ENCODE measurements at places on chromosomes 12 and 14.

DNA sequence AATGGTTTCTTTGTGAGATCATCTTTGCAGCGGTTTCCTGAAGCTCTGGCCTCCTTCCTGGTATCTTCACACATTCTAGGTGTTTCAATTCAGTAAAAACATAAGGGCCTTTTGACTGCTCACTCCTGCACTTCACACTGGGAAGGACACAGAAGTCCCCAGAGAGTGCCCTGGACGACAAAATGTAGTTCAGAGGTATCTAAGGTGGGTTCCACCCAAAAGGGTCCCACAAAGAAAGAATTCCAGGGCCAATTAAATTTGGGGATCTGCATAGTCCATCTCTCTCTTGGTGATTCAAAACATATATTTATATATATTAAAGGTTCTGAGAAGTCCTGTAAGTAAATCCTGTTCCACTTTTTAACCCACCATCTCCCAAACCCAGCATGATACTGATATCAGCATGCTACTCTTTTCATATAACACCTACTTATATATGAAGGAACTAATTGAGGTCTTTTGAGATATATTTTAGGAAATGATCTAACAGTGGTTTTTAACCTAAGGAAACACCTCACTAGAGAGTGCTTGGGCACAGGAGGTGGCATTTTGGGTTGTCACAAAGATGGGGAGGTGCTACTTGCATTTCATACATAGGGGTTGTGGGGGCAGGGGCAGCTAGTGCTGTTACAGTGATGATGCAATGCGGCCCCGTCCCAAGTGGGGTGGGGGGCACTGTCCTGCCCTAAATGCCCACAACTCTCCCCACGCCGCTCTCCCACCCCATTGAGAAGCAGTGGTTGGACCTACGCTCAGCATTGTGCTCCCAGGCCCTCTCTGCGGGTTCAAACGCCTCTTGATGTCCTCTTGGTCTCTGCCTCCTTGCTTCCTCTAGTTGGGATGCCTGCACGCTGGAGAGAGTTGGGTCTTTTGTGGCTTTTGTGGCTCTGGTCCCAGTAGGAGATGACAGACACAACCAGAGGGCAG is 109.4 kb downstream of the ARF6 start:
- no peak for DNase-seq

DNA sequence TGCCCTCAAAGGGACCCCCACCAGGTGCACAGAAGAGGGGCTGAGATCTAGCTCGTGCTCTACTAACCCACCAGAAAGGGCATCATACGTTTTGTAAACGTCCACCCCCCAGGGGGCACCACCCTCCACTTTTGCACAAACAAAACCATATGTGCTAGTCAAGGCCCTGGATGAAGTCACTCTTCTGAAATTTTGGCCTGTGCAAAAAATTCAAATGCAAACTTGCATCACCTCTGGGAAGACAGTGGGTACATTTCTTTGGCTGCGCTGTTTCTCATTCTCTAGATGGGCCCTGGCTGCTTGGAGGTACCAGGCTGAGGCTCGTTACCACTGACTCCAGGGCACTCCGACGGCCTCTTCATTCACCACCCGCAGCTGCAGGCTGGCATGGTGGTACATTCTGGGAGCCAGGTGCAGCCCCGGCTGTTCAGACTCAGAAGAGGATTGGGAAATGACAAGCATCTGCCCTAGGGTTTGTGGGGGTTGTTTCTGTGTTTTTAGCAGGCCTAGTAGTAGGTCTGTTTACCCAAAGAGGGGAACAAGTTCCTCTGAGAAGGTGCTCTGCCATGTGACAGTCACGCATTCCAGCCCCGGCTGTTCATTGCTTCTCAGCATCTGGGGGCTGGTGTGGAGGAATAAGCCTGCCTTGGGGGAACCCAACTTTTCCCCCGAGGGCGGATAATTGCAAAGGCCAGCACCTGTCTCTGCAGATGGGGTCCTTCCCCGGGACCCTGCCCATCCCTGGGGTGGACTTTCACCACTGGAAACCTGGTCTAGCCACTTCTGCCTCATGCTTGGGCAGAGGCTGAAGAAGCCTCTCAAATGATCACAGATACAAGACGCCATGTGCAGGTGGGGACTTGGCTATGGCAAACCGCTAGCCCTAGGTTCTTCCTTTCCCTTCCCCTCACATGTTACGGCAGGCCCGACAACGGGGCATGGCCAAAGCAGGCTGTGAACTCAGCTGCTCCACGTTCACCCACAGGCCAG is 147.6 kb downstream of the DPF3 start:
- no peak for DNase-seq

GRCh38 chr14:98183556-98183955 is 1088.4 kb downstream of the BCL11B start:
- DNase-seq: no peak

- no peak for DNase-seq
Observed at GRCh38 chr12:127480775-127481314, 786.1 kb upstream of the TMEM132C start.

DNA sequence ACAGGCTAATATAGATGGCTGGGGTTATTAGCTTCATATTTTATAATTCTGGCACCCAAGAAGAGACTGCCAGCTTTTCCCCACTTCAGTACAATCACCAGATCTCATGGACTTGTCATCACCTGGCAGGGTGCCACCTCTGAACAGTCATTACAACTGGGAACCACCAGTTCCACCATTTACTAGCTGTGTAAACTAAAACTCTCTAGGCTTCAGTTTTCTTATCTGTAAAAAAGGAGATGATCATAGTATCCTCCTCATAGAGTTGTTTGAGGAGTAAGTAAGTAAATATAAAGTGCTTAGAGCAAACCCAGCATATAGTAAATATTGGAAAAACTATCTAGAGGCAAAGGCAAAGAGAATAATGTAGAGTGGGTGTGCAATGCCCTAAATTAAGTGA is 19.3 kb downstream of the CPNE8 start:
- DNase-seq: no peak

GRCh38 chr12:9649532-9649940 is 20.0 kb upstream of the CLEC2D start:
- DNase-seq: no peak

DNA sequence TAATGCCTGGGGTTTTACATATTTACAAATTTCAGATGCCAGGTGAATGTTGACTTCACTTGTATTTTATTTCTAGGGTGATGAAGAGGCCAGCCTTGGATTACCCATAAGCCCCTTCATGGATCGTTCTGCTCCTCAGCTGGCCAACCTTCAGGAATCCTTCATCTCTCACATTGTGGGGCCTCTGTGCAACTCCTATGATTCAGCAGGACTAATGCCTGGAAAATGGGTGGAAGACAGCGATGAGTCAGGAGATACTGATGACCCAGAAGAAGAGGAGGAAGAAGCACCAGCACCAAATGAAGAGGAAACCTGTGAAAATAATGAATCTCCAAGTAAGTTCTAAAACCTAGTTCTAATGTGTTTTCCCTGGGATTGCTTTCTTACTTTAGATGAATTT is 41.3 kb upstream of the SLCO1C1 start:
- DNase-seq: no peak

DNA sequence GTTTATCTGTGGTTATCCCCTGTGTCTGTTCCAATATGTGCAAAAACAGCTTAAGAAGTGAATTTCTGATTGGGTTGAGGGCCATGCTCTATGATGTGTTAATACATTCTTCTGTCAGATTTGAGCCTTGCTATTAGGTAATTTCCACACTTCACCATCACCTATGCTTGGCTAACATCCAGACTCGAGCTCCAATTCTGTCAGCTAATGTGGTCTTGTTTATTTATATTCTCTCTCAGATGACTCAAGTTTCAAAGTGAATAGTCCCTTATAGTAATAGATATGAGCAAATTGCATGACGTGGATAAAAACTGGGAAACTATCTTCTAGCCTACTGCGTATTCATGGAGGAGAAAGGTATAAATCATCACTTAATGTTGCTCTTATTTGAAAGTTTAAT is 451.3 kb downstream of the SNAPC1 start:
- no peak for DNase-seq

DNA sequence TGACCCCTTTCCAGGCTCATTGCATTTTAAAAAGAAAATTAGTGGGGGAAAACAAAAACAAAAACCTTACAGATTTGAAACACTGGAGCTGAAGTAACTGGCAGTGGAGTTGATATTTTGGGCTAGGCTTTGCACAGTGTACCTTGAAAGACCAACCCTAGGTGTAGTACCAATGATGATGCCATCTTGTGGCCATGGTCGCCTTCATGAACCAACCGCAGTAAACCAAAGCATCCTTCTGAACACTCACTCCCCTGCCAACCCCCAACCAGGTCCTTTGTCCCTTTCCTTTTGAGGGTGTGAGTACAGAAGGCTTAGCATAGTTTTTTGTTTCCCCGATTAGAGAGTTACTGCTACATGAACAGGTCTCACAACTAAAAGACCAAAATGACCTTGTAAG is 5.9 kb downstream of the TOMM20L start:
- DNase-seq: no peak

- DNase-seq: no peak
Observed at GRCh38 chr14:104806625-104807465, 5.9 kb downstream of the ZBTB42 start.

GRCh38 chr12:120982659-120983058 is 4.3 kb downstream of the HNF1A start:
- DNase-seq: no peak

DNA sequence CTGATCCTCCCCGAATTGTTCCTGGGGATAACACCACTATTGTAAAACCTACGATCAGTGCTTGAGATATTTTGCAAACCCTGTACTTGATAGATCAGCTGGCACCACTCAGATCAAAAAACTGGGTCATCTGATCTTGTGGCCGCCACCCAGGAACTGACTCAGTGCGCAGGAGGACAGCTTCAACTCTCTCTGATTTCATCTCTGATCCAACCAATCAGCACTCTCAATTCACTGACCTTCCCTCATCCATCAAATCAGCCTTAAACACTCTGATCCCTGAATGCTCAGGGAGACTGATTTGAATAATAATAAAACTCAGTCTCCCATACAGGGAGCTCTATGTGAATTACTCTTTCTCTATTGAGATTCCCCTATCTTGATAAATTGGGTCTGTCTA is 4.2 kb upstream of the XPOT start:
- no peak for DNase-seq

DNA sequence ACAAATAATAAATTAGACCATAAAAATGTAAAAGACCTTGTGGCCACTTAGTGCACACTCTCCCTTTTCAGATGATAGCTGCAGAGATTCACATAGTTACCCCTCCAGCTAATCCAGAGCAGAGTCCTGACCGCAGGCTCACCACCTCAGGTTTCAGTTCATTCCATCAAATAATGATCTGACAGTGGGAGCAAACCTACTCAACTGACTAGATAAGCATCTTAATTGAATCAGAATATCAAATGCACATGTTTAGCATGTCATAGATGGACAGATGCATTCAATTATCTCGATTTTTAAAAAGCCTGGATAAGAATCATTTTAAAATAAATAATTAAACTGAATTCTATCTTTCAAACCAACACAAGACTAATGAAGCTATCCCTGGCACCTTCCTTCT is 242.3 kb upstream of the PDZRN4 start:
- DNase-seq: no peak

DNA sequence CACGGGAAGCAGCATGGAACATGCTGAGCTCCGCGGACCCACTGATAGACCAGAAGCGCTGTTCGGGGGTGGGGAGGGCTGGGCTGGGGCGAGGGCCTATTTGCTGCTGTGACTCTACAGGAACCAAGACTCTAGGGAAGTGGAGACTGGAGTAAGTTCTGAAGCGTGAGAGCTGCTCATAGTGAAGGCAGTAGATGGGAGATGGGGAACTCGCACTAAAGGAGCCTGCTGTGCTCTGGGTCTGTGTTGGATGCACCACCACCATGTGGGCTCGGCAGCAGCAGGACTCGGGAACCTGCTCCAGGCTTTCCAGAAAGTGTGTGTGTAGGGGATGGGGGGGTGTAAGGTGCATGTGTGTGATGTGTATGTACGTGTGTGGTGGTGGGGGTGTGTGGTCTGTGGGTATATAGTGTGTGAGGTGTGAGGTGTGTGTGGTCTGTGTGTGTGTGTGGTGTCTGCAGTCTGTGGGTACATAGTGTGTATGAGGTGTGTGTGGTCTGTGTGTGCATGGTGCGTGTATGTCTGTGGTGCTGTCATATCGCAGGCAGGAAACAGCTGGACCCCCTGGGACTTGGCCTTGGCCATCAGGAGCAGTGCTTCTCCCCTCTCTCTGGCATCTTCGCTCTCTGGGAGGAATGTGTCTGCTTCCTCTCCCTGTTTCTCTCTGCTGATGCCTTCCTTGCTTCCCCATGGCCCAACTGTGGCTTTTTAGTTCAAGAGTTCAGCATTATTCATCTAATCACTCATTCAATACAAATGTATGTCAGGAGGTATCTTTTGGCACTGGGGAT is 378.9 kb downstream of the FUT8 start:
- no peak for DNase-seq

DNA sequence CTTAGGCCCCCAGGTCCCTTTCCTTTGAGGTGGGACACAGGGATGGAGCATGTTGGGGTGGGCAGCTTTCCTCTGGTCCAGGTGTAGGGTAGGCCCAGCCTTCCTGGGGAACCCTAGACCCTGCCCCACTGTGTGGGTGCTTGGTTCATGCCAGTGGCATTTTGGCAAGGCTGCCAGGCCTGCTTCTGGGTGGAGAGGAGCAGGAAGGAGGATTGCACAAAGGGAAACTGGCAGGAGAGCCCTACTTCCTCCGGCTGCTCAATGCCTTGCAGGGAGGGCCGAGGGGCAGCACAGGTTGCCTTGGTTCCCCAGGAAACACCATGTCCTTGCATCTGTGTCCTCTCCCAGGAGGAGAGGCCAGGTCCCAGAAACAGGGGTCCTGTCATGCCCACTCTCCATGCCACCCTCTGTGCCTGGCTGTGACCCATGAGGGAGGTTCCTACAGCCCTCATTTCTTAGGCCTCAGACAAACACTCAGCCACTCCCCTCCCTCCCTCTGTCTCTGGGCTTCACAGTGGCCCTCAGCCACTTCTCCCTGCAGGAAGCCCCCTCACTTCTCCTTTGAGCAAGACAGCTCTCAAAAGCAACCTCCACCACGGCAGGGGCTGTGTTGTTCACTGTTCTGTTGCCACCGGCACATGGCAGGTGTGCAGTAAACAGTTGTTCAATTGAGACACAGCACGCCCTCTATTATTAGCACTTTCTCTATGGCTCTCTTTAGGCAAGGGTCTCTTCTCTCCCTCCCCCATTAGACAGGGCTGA is 6.8 kb upstream of the KRT80 start:
- DNase-seq: no peak

DNA sequence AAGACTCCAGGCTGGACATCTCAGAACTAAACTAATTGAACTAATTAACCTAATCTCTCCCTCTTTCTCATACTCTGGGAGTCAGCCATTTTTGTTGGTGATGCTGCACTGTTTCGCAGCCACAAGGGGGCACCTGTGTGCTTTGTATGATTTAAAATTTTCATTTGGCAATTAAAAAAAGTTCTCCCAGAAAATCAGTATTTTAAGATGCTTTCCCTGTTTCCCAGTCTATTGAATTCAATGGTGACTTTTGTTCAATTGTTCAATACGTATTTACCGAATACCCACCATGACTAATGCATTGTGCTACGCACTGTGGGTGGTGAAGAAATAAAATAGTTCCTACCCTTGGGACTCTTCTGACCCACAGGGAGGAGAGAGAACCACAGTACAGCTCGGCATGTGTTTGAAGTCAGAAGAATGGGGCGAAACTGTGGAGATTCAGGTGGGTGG is 63.7 kb downstream of the ZNF664 start:
- no peak for DNase-seq

- no peak for DNase-seq
Observed at GRCh38 chr12:51636581-51636980, 45.5 kb downstream of the SCN8A start.

GRCh38 chr12:106134294-106134949 is 4.3 kb downstream of the NUAK1 start:
- no peak for DNase-seq

- no peak for DNase-seq
Observed at GRCh38 chr14:94946244-94946643, 176.3 kb upstream of the GSC start.

Data from activated gamma-delta T cell (primary cell).